ENCODE measurements at places on chromosomes 7 and 10.

GRCh38 chr10:48760983-48761382 lies 76.3 kb downstream of the WDFY4 start:
- DNase-seq = no peak

DNA sequence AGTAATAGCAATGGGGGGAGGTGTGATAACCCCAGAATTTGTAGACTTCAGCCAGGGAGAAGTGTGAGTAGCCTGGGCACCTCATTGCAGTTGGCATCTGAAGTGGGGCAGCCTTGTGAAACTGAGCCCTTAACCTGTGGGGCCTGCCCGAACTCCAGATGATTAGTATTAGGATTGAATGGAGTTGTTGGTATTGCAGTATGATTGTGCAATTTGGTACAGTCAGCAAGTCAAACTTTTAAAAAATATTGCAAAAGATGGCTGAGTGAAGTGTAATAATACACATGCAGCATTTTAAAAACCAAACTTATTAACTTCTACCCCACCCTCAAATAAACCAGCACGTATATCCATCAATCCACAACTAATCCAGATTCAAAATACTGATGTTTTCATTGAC lies 9.3 kb downstream of the RBM33 start:
- DNase-seq = no peak

- no peak for DNase-seq
Measured at GRCh38 chr7:5237286-5237685, 45.5 kb upstream of the SLC29A4 start.

GRCh38 chr10:103394180-103394579 lies 2.1 kb downstream of the ATP5MK start:
- DNase-seq = no peak

DNA sequence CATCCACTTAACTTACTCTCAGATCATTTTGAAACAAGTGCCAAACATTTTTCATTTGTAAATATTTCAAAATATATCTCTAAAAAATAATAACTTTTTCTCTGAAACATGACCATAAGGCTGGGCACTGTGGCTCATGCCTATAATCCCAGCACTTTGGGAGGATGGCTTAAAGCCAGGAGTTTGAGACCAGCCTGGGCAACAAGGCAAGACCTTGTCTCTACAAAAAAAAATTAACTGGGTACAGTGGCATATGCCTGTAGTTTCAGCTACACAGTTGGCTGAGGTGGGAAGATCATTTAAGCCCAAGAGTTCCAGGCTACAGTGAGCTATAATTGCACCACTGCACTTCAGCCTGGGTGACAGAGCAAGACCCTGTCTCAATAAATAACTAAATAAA lies 36.4 kb downstream of the USP54 start:
- DNase-seq = no peak

- DNase-seq = no peak
Measured at GRCh38 chr10:29916669-29917068, 142.7 kb downstream of the JCAD start.

DNA sequence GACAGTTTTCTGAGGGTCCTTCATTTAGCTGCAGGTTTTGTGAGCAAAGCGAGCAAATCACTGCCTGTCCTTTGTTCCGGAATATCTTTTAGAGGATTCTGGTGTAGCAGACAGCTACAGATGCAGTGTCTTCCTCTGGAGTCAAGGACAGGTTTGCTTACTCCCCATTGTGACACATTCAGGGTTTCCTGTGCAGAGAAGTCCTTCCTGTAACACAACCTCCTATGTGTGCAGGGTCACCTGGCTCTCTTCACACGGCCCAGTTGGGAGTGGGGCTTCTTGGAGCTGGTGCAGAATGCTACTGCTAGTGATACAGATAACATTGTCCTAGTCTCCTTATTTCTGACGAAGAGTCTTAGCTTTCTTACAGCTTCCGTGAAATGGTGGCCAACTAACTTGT lies 47.9 kb downstream of the RBM33 start:
- no peak for DNase-seq

DNA sequence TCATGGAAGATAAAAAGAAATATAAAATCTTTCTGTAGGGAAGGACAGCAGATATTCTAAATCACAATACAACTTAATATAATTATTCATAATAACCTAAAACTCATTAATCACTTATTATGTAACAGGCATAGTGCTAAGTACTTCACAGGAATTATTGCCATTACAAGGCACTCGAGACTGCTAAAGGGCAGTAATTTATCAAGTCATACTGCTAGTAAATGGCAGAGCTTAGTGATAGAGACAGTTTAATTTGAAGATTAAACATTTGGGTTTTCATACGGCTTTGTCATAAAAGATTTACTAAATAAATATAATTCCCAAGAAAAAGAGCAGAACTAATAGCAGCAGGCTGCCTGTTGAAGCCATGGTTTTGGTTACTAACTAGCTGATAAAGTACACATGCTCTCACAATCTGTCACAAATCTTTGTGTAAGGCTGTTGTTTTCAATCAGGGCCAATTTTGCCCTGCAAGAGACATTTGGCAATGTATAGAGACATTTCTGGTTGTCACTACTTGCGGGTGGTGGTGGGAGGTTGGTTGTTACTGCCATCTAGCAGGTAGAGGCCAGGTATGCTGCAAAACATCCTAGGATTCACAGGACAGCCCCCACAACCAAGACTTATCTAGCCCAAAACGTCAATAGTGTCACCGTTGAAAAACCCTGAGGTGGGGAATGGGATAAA lies 233.3 kb upstream of the CACNA2D1 start:
- peak; percentile 9 for DNase-seq

GRCh38 chr7:2214636-2215035 lies 18.1 kb downstream of the MAD1L1 start:
- DNase-seq = no peak

DNA sequence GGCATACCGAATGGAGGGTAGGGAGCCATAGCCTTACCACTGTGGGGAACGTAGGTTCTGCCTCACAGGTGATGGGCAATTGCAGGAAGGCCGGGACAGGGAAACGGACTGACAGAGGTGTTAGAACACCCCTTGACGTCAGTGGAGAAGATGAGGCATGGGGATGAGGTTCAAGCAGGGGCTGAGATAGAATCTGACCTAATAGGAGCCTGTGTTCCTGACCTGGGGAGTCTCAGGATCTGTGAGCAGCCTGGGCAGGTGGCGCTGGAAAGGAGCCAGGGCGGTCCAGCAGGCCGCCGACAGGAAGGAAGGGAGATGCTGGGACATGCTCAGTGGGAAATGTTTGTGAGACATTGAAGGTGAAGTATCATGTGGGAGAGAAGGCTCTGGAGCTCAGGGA lies 109.4 kb downstream of the WDFY4 start:
- DNase-seq = no peak

- no peak for DNase-seq
Measured at GRCh38 chr7:36472141-36472729, 82.6 kb downstream of the ANLN start.

GRCh38 chr7:47827871-47828270 lies 120.4 kb downstream of the PKD1L1 start:
- no peak for DNase-seq

GRCh38 chr7:18770154-18770811 lies 274.7 kb downstream of the HDAC9 start:
- no peak for DNase-seq

DNA sequence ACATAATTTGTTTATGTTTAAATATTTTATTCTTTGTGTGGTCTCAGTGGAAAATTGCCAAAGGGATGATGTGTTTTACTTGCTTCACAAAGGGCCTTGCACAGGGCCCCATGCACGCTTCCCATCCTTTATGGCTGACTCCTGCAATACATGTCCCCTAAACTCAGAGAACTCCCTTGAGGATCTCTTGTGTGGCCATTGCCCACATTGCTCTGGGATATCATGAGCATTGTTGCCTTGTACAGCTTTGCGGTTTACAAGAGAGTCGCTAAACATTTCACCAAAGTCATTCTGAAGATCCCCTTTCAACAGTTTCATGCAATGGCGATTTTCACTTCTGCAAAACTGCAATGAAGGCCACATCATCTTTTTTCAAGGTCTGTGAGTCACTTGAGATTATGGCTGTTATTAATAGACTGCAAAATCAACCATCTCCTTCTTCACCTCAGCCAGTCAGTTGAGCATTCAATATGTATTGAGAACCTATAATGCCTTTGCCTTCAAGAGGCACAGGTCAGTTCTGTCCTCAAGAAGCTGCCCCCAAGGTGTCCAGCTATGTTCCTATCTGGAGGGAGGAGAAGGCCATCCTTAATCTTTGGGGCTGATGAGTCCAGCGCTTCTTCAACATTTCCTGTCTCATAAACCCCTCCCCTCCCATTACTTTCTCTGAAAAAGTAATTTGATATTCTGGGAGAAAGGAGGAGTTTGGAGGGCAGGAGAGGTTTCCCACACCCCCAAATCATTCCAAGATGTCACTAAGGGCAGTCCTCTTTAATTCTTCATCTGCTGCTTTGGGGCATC lies 108.1 kb downstream of the CCDC71L start:
- no peak for DNase-seq

- no peak for DNase-seq
Measured at GRCh38 chr10:124996854-124997215, 54.9 kb downstream of the ZRANB1 start.

- peak; percentile 13 for DNase-seq
Measured at GRCh38 chr7:69199661-69200060, 398.6 kb upstream of the AUTS2 start.

- no peak for DNase-seq
Measured at GRCh38 chr10:934746-935406, 3.4 kb upstream of the LARP4B start.

DNA sequence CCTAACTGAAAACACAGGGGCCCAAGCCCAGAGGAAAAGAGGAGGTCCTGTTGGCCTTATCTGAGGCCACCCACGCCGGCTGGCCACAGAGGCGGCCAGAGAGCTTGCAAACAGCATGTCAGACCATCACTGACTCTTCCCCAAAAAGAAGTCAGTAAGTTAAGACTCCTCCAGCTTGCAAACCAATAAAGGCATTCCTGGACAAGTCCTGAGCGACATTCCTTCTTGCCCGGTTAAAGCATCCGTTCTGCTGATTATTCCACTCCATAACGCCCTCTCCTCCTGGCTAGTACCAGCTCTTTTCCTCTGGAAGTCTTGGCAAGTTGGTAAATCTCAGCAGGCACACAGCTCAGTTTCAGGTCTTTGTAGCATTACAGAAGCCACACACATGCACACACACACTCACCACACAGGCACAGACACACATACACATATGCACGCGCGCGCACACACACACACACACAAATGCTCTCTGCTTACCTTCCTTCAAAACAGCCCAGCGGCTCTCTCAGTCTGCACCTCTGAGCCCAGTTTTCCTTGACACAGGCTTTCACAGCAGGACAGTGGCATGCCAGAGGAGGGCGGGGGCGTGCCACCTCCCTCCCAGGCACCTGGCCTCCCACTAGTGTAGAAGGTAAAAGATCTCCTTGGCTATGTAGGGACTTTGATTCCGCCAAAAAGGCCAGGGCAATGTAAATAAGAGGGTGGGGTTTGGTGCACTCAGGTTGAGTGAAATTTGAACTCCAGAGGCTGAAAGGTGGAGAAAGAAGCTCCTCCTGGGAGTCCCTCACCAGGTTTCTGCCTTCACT lies 201.4 kb downstream of the TNS3 start:
- DNase-seq = no peak

- DNase-seq = no peak
Measured at GRCh38 chr10:120278069-120278468, 179.0 kb upstream of the PLPP4 start.

- DNase-seq = no peak
Measured at GRCh38 chr7:106901828-106902441, 36.9 kb downstream of the PIK3CG start.

- DNase-seq = no peak
Measured at GRCh38 chr7:22178735-22179134, 178.2 kb downstream of the RAPGEF5 start.

DNA sequence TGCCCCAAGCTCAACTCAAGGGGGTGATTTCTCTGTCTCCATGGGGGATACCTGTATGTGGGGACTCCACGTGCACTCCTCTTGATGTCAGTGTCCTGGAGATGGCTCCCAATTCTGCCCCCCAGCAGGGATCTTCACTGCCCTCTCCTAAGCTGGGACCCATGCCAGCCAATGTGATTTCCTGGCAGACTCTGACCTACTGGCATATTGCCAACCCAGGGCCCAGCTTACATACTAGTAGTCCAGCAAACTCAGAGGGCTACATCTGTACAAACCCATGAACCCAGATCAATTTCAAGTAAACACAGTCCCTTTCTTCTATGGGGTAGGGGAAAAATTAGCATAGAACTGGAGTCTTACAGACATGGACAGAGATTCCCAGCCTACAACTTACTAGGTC lies 26.2 kb upstream of the BMPR1A start:
- DNase-seq = peak; percentile 27

GRCh38 chr7:117667456-117667855 lies 187.6 kb downstream of the CFTR start:
- DNase-seq = no peak

GRCh38 chr7:125020801-125021200 lies 91.2 kb upstream of the POT1 start:
- DNase-seq = no peak

DNA sequence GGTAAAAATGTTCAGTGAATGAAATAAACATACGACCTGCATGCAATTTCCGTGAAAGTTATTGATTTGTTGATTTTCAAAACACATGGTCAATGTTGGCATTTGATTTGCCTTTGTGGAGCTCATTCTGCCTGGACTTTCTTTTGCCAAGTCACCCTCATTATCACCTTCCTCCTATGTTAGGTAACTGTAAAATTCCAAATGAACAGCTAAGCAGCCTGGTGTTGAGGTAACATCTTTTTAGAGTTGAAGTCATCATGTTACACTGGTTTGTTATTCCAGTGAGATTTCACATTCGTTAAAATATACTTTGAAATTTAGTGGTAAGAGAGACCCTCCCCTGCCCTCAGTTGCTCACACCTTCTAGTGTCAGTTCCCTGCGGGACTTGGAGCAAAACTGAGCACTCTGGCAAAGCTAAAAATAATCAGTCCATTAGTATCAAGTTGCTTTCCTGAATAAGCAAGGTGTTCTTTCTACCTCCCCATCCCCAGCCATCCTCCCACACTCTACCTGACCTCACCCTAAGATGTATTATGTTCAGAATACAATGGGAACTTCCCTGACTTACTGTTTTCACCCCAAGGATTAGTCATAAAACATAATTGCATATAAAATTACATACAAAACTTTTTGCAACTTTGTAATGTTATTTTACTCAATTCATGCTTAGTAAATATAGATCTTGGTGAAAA lies 283.3 kb upstream of the SEMA3A start:
- no peak for DNase-seq

DNA sequence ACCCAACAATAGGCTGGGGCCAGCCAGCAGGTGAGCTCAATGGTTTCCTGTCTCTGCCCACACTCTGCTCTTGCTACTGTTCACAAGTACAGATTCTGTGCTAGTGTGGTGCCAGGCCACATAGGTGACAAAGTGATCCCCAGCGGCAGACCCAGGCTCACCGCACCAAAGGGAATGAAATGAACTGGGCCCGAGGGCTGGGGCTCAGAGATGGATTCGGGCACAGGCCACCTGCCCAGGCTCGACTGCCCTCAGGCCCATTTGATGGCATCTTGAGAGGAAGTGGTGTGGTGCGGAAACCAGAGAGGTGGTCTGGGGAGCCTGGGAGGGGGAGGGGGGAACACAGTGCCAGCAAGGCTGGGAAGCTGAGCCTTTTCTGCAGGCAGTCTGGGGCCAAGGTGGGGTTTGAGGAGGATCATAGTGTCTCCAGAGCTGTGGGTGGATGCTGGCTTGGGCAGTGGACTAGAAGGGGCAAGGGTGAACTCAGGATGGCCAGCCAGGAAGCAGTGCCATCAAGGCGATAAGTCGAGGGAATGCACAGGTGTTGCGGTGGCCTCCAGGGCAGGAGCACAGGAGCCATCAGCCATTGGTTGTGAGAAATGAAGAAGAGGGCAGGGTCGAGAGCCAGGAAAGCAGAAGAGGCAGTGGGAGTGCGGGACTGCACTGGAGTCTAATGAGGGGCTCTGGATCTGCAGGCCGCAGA lies 85.2 kb downstream of the ARHGAP22 start:
- no peak for DNase-seq
